ENCODE measurements at places on chromosomes 7 and 10.
A peak's percentile ranks its signal among the peaks of the same experiment; 100 is the strongest.

- DNase-seq, result no peak
Measured at GRCh38 chr7:41692251-41692650, 10.6 kb downstream of the INHBA start.

- DNase-seq, result peak; percentile 84
Measured at GRCh38 chr10:36725581-36726520, 399.5 kb upstream of the ANKRD30A start.

DNA sequence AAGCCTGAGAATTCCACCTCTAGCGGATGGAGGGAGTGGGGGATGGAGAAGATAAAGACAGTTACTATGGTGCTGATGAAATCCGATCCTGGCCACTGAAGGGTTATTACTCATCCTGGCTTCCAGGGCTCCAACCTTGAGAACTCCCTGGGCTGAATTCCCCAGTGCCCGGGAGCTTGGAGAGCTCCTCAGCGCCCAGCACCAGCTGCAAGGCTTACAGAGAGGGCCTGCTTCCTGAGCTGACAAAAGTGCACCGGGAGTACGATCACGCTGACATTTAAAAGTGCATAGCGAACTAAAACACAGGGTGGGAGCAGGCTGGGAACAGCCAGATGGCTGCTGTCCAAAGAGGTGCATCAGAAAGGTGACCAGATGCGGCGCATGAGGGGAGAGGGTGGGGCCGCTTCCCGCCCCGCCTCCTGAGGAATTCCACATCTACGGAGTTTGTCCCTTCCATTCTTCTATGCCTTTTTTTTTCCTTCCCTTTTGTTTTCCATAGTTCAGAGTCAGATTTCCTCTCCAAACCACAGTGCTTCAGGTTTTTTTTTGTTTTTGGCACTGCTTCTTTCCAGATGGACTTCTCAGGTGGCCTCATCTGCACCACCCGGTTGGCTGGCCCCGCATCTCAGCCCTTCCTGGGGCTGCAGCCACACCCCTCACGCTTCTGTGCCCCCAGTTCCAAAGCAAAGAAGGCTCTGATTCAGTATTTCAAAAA is 62.4 kb upstream of the MKRN1 start:
- peak; percentile 88 for DNase-seq

DNA sequence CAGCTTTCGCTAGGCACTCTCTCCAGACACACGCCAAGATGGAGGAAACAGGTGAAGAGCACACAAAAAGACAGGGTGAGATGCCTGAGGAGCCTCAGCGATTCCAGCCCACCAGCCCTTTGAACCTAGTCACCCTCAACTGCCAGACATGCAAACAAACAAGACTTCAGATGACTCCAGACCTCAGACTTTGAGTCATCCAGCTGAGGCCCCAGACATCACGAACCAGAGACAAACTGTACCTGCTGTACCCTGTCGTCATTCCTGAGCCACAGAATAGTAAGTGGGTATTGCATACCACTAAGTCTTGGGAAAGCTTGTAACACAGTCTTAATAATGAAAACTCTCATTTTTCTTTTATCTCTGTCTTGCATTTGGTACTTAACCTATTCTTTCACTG is 126.6 kb upstream of the LSM8 start:
- no peak for DNase-seq

GRCh38 chr10:4195213-4195612 is 410.2 kb upstream of the KLF6 start:
- peak; percentile 81 for DNase-seq

DNA sequence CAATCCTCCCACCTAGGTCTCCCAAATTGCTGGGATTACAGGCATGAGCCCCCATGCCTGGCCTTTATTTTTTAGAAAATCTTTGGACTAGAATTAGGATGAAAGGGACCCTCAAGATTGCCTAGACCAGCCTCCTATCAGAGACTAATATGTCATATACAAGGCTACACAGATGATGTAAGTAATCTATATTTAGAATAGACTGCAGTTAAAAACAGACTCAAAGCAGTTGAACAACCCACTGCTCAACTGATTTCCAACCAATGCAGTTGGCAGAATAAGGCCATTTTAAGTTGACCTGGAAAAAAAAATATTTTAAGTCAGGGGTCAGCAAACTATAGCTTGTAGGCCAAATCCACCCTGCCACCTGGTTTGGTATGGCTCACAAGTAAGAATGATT is 27.7 kb downstream of the PSPH start:
- DNase-seq, result no peak

- no peak for DNase-seq
Measured at GRCh38 chr10:43115881-43116595, 22.2 kb upstream of the CSGALNACT2 start.

- DNase-seq, result peak; percentile 37
Measured at GRCh38 chr7:108181073-108181985, 51.2 kb upstream of the LAMB4 start.

DNA sequence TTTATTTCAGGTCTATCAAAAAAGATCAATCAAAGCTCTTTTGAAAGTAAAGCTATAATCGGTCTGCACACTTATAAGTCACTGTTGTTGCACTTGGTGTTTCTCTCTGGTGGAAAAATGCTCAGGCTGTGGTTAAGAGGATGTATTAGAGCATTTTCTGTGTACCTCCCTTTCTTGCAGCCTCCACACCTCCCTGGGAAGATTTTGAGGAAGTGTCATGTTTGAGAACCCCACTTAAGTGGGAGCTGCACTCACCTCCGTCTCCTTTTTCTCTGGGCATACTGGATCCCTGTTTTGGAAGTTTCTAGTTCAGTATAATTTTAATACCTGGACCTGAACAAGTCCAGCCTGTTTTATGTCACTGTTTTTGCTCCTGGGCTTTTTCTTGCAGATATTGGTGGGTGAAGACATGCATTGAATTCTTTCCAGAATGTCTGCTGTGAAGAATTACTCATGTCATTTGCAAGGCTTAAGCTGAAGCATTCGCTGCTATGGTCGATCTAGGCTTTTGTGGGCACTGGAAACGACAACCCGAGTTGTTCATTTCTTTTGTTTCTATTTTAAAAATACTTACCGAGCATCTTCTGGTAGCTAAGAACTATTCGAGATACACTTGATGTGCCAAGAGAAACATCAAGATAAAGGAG is 36.6 kb downstream of the TCF7L2 start:
- DNase-seq, result no peak

GRCh38 chr7:151172273-151173141 is 5.0 kb upstream of the GBX1 start:
- peak; percentile 58 for DNase-seq

DNA sequence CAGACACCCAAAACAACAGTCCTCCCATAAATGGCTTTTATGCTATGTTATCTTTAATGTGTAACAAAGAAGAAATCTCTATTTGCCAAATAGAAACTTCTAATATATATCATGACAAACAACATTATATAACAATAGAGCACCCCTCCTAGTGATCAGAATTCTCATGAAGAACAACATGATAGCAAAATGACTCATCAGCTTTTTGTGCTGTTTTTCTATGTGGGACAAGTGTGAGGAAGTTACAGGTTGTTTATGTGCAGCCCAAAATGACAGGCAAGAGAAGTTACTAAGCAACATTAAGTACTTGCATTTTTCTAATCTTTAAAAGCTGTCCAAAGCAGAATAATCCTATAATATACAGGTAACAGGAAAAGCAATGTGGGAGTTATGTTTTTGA is 7.7 kb downstream of the DGKB start:
- no peak for DNase-seq

DNA sequence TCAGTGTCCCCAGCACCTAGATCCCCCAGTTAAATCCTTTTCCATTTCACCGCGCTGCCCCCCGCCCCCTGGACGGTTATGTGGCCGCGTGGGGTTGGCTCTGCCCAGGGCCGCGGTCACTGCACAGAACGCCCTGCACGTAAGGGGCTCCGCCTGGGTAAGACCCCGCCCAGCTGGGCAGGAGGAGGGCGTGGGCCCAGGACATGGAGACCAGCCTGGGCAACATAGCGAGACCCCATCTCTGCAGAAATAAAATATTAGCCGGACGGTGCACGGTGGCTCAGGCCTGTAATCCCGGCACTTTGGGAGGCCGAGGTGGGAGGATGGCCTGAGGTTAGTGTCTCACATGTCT is 650 bp upstream of the ZFAND2A start:
- DNase-seq, result no peak

- no peak for DNase-seq
Measured at GRCh38 chr7:43166686-43167085, 54.2 kb downstream of the HECW1 start.

- DNase-seq, result no peak
Measured at GRCh38 chr10:97323501-97323900, 4.4 kb downstream of the FRAT1 start.

GRCh38 chr10:111698711-111699110 is 484.9 kb downstream of the GPAM start:
- no peak for DNase-seq

GRCh38 chr7:116691664-116692063 is 19.7 kb downstream of the MET start:
- DNase-seq, result peak; percentile 24

Measured in HCEC 1CT (cell line).